ENCODE measurements at places on chromosomes 7 and 10.
A peak's percentile ranks its signal among the peaks of the same experiment; 100 is the strongest.

DNA sequence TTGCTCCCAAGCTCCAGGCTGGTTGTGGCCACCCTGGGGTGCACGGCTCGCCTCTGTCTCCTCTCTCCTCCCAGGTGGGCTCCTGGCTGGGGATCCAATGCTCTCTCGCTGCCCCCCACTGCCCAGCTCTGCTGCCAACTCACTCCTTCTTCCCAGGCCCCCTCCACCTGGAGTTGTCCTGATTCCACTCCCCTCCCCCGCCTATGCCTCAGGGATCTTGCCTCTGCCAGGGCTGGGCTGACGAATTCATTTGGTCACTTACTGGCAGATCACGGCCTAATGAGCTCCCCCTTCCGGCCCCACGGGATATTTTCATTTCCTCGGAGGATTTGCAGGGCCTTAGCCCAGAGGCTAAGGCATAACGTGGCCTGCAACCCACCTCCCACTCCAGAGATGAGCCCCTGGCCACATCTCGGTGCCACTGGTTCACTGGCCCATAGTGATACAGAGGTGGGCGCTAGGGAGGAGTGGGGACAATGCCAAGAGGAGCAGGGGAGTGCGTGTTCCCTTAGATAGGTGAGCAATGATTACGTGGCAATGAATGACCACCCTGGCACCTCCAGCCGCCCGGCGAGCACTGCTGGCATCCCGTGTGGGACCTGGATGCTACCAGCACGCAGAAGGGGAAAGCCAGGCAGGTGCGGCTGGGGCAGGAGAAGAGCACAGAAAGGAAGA lies 344.6 kb upstream of the SHH start:
- DNase-seq, result peak; percentile 15

- no peak for DNase-seq
Observed at GRCh38 chr10:51008346-51008745, 65.9 kb upstream of the PRKG1 start.

- DNase-seq, result peak; percentile 14
Observed at GRCh38 chr7:99990460-99990852, 14.6 kb upstream of the AZGP1 start.

DNA sequence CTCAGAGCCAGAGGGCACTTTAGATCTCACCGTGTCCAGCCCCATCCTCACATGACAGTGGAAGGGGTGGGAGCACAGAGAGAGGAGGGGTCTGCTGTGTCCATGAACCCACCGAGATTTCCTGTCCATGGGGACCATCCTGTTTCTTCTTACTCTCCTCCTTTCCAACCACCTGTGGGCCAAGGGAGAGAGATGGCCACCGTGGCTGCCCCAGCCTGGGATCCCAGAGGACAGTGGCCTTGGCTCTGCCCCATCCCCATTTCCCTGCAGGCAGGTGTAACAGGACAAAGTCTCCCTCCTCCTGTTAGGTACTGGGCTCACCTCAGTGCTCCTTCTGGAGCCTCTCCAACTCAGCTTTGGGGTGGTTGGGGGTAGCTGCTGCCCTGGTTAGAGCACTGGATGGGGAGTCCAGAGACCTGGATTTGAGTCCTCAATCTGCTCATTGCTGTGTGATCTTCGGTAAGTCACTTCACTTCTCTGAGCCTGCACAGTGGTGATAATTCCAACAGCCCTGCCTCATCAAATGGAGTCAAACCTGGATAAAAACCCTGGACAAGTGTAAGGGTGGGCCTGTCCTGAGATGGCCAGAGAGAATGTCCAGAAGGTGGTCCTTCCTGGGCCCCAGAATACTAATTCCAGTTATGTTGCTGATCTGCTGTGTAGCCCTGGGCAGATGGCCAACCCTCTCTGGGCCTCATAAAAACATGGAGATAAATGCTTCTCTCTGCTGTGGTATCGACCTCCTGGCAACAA lies 17.8 kb upstream of the PCBD1 start:
- no peak for DNase-seq

GRCh38 chr10:112231602-112232400 lies 48.2 kb upstream of the GPAM start:
- DNase-seq, result no peak

DNA sequence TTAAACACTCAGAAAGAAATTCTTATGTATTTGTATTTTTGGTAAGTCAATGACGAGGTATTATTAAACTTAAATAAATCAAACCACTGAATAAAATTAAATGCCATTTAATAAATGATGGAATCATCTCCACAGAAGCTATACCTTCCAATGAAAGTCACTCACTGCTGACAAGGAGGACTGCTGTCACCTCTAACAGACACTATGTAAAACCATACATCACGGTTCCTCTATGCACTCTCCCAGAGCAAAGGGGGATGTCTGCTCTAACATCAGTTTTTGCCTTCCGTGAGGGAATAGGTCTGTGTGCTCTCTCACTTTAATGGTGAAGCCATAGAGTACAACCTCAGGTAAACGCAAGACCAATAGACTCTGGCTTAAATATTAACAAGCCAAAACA lies 99.7 kb upstream of the DDC start:
- no peak for DNase-seq

GRCh38 chr7:149006345-149006725 lies 22.0 kb downstream of the PDIA4 start:
- no peak for DNase-seq

DNA sequence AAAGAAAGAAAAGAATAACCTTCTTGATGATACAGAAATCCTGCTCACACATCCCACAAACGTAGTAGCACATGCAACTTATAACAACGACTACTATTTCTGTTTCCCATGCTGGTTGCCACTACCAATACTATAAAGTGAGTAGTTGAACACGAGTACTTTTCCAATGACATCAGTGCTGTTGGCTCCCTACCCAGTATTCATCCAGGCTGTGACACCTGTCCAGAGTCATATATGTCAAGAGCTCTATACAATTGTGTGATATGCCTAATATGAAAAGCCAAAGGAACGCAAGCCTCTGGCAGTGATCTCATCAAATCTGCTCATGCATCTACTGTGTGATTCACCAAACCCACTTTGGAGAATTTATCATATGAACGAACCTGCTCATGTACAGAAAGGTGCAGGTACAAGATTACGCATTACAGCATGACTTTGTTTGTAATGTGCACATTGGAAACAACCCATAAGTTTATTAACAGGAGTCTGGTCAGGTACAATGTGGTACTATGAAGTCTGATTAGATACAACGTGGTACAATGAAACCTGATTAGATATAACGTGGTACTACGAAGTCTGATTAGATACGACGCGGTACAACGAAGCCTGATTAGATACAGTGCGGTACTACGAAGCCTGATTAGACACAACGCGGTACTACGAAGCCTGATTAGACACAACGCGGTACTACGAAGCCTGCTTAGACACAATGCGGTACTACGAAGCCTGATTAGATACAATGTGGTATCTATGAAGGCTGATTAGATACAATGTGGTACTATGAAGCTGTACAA lies 5.8 kb upstream of the ITIH5 start:
- no peak for DNase-seq

GRCh38 chr7:90424720-90425119 lies 21.5 kb downstream of the CLDN12 start:
- DNase-seq, result no peak

GRCh38 chr10:93085272-93085859 lies 11.7 kb downstream of the CYP26A1 start:
- no peak for DNase-seq

DNA sequence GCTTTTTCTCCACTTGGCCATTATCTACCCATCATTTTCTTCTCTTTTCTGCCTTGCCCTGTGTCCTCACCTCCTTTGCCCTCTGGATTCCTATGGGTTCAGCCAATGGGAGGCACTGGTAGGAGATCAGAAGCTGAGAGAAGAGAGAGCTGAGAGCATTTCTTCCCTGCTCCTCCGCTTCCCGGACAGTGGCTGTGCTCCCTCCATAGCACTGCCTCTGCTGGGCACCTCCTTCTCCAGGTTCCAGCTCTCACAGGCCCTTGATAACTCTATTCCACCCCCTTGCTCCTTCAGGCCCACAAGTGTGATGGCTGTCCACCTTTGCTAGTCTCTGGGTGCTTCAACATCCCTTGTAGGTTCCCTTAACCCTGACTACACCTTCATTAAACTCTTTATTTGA lies 79.6 kb downstream of the LSM5 start:
- no peak for DNase-seq

DNA sequence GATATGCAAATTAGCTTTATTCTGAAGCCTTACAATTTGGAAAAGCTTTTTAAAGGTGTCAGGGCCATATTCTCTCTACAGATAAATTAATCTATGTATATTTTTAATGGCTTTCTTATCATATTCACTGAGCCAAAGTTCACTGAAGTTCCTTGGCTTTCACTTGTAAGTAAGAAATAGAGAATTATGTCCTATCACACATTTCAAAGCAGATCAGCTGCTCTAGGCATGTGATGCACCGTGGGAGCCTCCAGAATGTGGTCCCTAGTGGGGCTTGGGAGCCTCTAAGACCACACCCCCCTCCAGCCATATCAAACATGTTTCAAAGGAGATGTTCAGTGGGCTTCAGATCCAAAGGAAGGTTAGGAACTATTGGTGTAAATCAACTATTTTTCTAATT lies 51.5 kb downstream of the LAMB4 start:
- DNase-seq, result no peak

GRCh38 chr10:86168256-86168655 lies 198.3 kb downstream of the GRID1 start:
- no peak for DNase-seq

GRCh38 chr7:76238326-76238725 lies 36.6 kb downstream of the SRRM3 start:
- DNase-seq, result no peak

GRCh38 chr7:134458341-134458805 lies 527 bp downstream of the AKR1B1 start:
- DNase-seq, result peak; percentile 60

GRCh38 chr7:16431646-16432424 lies 10.5 kb upstream of the CRPPA start:
- peak; percentile 56 for DNase-seq

DNA sequence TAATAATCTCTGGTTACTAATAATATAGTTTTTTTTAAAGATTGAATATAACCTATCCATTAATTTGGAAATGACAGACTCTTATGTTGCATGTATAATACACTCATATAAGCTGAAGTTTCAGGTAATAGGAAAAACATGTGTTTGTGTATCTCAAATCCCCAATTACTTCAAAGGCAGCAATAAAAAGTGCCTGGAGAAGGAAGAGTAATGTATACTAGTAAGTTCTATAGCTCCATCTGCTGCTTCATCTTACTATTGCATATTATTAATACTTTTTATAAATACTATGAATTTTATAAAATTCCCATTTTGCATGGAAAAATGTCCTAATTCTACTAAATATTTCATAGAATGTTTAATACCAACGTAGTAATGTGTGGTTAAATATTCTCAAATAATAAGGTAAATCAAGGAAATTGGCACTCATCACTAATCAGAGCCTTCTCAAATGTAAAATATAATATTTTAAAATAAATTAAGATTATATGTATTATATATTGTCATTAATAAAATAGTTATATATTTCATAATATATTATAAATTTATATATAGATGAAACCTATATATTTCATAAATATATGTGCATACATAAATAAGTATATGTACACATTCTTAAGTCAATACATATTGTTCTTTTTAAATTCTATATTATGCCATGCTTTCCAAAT lies 311.9 kb downstream of the HGF start:
- DNase-seq, result peak; percentile 39

All from dermis blood vessel endothelial cell (primary cell).